ENCODE measurements at places on chromosomes 1 and 21. TPM values are rescaled to one million over a fixed set of nuclear protein-coding genes. Genes with fewer than 3 reads are reported as not detected.

LRRC53 gene
- not detected for total RNA-seq

ATAD3C gene
- total RNA-seq: not detected

PTTG1IP gene
- 101 TPM for total RNA-seq

ADAMTS4 gene
- total RNA-seq: not detected

B4GALT2 gene
- total RNA-seq: 42.9 TPM

NES gene
- total RNA-seq: 1.2 TPM

PTPN22 gene
- total RNA-seq: not detected

SLC35F3 gene
- total RNA-seq: 3.8 TPM

KCNJ9 gene
- total RNA-seq: not detected

S100A6 gene
- 3,479 TPM for total RNA-seq

FAM167B gene
- 0.80 TPM for total RNA-seq

IGSF8 gene
- 7.9 TPM for total RNA-seq

KCNH1 gene
- total RNA-seq: 3.0 TPM
